IPS-NIHi11 (cell line): ENCODE measurements at places on chromosomes 16 and 17.
A peak's percentile ranks its signal among the peaks of the same experiment; 100 is the strongest.

DNA sequence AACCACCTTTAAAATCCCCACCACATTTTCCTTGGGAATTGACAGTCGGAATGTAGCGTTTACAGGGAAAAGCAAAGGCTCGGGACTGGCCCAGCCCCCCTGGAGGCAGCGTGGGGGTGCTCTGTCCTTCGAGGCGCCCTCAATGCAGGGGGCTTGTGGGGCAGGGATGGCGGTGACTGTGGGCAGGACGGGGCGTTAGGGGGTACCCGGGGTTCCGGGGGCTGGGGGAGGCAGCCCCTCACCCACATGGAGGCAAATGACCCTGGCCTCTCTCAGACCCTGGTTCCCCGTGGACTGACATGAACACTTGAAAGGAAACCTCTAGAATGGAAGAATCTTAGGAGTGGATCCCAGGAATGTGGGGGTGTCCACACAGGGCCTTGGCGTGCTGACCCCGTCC lies 78.4 kb upstream of the GNG13 start:
- no peak for DNase-seq

DNA sequence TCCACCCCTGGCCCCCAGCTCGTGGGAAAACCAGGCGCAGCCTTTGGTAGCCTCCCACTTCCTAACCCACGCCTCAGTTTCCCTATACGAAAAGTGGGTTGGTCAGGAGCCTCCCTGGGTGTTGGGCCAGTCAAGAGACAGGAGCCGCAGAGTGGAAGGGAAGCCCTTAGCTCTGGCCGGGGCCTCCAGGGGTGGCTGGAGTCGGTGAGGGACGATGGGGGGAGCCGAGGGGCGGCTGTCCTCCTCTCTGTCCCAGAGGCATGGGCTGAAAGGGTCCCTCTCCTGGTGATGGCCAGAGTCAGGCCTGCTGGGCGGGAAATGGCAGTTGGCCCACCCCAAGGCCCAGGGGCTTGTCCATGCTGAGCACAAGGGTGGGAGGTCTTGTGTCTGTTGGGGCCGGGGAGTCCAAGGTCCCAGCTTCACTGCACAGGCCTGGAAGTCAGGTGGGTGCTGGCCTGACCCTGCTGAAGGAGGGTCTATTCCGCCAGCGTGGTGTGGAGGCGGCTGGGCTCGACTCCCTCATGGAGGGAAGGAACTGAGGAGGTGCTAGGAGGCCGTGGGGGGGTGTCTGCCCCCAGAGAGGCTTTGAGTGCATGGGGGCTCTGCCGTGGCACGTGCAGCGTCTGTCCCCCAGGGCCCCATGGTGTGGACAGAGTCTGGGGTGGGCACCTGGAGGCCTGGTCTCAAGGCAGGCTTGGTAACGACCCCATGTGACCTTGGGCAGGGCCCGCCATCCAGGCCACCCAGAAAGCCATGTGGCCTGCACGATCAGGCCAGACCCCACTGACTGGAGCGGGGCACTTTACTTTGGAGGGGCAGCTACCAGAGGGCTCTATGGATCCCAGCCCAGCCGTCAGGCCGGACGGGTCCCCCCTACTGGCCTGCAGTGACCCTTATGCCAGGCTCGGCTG lies 1.1 kb downstream of the SLC16A3 start:
- no peak for DNase-seq

GRCh38 chr16:12679660-12680272 lies 123.9 kb downstream of the CPPED1 start:
- DNase-seq = no peak

DNA sequence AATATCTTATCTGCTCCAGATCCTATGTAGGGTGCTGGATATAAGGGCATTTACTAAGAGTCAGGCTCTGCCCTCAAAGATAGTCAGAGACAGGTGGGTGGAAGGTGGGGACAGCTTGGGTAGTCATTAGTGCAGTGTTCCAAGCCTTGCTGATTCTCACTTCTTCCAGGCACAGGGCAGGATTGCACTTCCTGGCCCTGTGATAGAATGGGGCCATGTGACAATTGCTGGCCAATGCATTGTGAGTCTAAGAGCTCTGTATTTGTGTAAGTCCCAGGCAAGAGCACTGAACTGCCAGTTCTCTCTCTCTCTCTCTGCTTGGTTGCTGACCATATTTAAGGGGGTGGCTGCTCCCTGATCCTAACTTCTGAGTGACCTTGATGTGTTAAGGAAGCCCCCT lies 112.1 kb downstream of the C16orf78 start:
- no peak for DNase-seq

DNA sequence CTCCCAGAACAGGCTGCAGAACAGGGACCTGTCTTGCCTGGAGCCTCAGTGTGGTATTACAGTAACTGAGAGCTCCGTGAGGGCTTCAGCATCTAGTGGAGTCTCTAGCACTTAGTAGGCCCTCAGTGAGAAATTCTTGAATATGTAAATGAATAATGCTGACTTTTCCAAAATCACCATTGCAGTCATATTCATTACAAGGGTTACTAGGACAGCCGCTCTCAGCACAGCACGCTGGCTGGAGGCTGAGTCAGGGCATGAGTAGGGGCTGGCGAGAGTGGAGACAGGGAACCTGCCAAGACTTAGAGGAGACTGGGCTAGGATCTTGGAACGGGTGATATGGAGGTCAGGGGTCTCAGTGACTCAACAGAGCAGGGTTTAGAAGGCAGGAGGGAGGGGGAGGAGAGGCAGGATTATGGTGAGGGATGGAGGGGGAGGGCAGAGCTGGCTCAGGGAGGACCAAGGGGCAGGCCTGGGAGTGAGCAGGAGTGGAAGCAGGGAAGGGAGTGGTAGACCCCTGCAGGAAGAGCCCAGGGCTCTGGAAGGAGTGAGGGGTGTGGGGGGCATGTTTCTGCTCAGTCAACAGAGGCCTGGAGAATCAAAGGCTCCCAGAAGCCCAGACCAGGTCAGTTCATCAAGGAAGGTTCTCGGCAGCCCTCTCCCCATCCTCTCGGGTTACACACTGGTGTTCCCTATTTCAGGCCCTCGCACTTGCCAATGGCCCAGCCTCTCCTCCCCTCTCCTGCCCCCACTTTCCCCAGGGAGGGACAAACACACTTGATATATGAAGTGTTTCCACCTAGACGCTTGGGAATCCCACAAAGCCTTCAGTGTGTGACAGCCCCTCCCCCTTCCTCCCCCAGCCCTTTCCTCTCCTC lies 42.3 kb downstream of the FZD2 start:
- peak; percentile 41 for DNase-seq

DNA sequence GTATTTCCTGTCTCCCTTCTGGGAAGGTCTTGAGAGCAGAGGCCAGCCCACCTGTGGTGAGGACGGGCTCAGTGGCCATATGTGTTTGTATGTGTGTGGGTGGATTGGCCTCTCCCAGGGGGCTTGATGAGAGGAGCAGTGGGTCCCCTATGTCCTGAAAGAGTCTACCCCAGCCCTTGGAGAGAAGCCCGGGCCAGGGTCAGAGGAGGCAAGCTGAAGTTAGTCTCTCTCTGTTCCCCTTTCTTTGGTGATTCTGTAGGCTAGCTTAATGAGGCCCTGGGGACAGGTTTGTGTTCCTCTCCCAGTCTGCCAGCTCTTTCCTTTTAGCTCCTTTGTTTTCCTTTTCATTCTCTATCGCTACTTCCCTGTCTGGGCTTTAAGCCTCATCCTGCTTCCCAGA lies 23.8 kb upstream of the NFATC3 start:
- no peak for DNase-seq

- no peak for DNase-seq
Observed at GRCh38 chr17:83107656-83108048, 28.2 kb downstream of the METRNL start.

GRCh38 chr17:40727447-40728231 lies 24.1 kb upstream of the KRT24 start:
- DNase-seq = no peak

DNA sequence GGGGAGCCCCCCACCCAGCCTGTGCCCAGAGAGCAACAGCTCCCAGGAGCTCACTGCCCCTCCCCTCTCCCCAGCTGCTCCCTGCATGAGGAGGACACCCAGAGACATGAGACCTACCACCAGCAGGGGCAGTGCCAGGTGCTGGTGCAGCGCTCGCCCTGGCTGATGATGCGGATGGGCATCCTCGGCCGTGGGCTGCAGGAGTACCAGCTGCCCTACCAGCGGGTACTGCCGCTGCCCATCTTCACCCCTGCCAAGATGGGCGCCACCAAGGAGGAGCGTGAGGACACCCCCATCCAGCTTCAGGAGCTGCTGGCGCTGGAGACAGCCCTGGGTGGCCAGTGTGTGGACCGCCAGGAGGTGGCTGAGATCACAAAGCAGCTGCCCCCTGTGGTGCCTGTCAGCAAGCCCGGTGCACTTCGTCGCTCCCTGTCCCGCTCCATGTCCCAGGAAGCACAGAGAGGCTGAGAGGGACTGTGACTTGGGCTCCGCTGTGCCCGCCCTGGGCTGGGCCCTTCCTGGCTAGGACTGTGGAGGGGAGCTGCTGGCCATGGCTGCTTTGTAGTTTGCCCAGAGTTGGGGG lies 584 bp downstream of the TCAP start:
- no peak for DNase-seq

- peak; percentile 43 for DNase-seq
Observed at GRCh38 chr17:3385869-3386816, at the start of gene OR3A2. Gene OR3A2, minus strand, starts transcription at chr17:3386308.

- peak; percentile 29 for DNase-seq
Observed at GRCh38 chr17:67139784-67140665, 95.7 kb downstream of the CACNG1 start.

DNA sequence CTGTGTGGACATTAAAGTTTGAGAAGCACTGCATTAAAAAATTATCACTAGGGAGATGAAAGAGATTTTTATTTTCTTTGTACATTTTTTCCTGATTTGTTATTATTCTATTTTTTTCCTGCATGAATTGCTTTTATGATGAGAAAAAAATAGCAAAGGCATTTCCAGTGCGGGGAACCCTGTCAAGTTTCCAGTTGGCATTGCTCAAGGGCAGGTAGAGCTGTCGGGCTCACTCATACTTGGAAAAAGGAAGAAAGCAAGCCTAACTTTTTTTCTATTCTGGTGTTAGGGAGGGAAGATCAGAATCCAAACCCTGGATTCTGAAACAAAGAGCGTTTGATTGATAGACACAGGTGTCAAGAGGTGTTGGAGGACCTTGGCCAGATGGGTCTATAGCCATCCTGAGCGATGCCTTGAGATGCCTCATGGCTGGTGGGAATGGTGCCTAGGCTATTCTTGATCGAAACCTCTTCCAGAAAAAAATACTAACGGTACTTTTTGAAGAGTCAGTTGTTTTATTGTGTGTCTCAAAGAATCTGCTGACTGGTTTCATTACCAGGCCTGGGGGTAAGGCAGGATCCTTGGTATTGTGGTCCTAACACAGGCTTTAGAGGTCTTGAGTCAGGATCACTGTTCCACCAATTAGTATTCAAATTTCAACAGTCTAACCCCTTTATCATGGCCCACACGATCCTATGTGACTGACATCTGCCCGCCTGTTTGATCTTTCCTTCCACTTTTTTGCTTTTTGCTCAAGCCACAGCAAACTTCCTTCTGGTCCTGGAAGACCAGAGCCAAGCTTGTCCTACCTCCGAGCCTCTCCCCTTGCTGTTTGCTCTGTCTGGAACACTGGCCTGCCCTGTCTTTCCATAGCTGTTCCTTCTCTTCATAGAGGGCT lies 20.1 kb downstream of the SNX29 start:
- DNase-seq = no peak

GRCh38 chr17:49051269-49051668 lies 54.1 kb downstream of the IGF2BP1 start:
- peak; percentile 25 for DNase-seq

- DNase-seq = no peak
Observed at GRCh38 chr17:80519091-80519781, 25.4 kb upstream of the RPTOR start.

DNA sequence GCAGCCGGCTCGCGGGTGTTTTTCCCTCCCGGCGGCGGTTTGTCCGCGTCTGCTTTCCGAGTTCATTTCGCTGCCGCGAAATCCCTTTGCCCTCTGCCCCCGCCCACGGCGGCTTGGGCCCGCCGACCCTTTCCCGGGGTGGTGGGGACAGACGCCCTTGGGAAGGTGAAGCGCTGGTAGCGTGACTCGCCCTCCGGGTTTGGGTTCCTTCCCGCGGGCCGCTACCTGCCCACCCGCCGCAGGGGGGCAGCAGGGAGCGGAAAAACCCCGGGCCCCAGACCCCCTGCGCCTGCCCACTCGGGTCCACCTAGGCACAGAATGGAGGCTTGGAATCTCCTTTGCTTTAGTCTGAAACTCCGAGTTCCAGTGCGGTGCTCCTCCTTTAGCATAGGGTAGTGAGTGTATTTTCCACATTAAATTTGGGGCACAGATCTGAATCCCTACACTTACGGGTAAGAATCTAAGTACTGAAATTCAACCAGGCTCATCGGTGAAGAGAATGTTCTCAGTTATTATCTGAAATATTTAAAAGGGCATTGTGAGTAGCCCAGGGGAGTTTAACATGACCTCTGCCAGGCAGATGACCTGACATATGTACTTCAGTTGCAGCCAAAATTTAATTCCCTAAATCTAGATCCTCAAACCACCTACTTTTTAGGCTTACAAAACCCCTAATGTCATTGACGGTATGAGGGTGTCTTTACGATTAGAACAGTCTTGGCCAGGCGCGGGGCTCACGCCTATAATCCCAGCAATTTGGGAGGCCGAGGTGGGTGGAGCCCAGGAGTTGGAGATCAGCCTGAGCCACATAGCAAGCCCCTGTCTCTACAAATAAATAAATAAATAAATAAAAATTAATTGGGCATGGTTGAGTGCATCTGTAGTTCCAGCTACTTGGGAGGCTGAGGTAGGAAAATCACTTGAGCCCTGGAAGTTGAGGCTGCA lies 1.0 kb downstream of the NME2 start:
- DNase-seq = peak; percentile 93

DNA sequence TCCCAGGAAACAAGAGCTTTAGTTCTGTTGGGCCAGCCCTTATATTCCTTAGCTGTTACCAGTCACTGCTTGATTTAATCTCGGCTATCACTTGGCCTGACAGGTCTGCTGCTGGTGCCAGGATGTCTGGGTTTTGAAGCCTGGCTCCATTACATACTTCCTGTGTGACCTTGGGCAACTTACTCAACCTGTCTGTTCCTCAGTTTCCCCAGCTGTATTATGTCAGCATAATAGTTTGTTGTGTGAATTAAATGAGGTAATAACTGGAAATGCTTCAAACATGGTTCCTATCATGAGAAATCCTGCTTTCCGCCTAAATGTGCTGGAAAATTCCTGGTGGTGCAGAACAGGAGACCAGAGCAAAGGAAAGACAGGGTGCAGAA lies 50.6 kb upstream of the STH start:
- no peak for DNase-seq

GRCh38 chr16:57562669-57563486 lies 20.4 kb downstream of the ADGRG5 start:
- no peak for DNase-seq

DNA sequence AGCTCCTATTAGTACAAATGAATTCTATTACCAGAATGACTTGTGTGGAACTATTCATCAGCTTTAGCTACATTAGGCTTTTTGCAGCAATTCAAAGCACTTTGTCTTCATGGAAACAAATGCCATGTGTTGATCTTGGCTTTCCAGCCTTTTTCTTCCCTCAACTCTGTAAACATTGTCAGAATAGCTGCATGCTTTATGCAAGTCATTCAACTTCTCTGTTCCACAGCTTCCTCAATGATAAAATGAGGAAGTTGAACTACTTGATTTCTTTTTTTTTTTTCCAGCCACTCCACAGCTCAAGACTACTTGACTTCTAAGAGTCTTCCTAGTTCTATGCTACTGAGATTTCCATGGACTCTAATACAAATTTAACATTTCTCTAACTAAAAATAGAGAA lies 41.1 kb downstream of the KIAA0753 start:
- no peak for DNase-seq
